Endodermal cell (in vitro differentiated cells): ENCODE measurements at places on chromosomes 2 and 18.

GRCh38 chr2:219475278-219475677 is 23.4 kb upstream of the GMPPA start:
- H3K27ac ChIP-seq, result no peak overlapping the region
- H3K36me3 ChIP-seq, result no peaks in the 10 kb centered on the region
- no peak overlapping the region for H3K4me3 ChIP-seq
- no peaks in the 10 kb centered on the region for H3K4me1 ChIP-seq
- no peaks in the 10 kb centered on the region for H3K27me3 ChIP-seq
- DNase-seq, result no peak

- H3K4me1 ChIP-seq, result peaks cover 6% of the 10 kb centered on the region
- H3K27ac ChIP-seq, result no peak overlapping the region
- DNase-seq, result peak; percentile 63
- H3K36me3 ChIP-seq, result peaks cover 5% of the 10 kb centered on the region
- peak overlapping the region; percentile 32 for H3K4me3 ChIP-seq
- H3K27me3 ChIP-seq, result peaks cover 25% of the 10 kb centered on the region
Measured at GRCh38 chr2:157853211-157853610, 22.9 kb downstream of the ACVR1 start.

- no peak overlapping the region for H3K27ac ChIP-seq
- no peaks in the 10 kb centered on the region for H3K27me3 ChIP-seq
- H3K36me3 ChIP-seq, result no peaks in the 10 kb centered on the region
- H3K4me1 ChIP-seq, result peaks cover 9% of the 10 kb centered on the region
- H3K4me3 ChIP-seq, result no peak overlapping the region
Measured at GRCh38 chr2:176997074-176997791, 215.4 kb upstream of the HNRNPA3 start.

- H3K36me3 ChIP-seq, result peaks cover 27% of the 10 kb centered on the region
- DNase-seq, result no peak
- H3K27ac ChIP-seq, result no peak overlapping the region
- H3K4me1 ChIP-seq, result peaks cover 15% of the 10 kb centered on the region
Measured at GRCh38 chr18:683531-683930, 26.1 kb downstream of the TYMS start.

DNA sequence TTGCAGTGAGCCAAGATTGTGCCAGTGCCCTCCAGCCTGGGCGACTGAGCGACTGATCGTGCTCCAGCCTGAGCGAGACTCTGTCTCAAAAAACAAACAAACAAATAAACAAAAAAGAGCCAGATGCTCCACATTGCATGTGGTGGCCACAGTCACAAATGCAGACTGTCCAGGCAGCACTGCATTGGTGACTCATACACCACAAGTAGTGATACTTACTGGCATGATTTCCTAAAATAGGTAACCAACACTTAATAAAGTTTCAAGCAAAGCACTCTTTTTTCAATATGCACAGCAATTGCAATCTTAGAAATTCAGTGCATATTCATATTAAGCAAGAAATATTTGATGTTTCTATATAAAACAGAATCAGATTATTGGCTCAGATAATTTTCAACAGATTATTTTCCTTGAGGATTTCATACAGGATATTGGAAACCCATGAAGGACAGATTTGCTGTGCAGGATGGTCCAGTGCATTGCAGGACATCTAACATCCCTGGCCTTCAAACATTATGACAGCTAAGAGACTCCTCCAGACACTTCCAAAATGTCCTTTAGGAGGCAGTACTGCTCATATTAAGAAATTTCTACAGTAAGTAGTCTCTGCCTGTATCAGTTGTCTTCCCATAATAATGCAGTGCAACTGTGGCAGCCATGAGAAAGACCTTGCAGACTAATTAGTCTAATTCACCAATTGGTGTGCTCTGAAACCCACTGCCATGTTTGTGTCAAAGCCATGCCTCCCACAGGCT is 10.5 kb upstream of the SLC1A4 start:
- no peak overlapping the region for H3K27ac ChIP-seq
- H3K36me3 ChIP-seq, result no peaks in the 10 kb centered on the region
- DNase-seq, result no peak
- H3K4me1 ChIP-seq, result no peaks in the 10 kb centered on the region
- no peaks in the 10 kb centered on the region for H3K27me3 ChIP-seq

GRCh38 chr2:65536596-65536995 is 104.2 kb upstream of the SPRED2 start:
- H3K27me3 ChIP-seq, result no peaks in the 10 kb centered on the region
- no peak overlapping the region for H3K4me3 ChIP-seq
- no peak overlapping the region for H3K27ac ChIP-seq
- H3K4me1 ChIP-seq, result no peaks in the 10 kb centered on the region

DNA sequence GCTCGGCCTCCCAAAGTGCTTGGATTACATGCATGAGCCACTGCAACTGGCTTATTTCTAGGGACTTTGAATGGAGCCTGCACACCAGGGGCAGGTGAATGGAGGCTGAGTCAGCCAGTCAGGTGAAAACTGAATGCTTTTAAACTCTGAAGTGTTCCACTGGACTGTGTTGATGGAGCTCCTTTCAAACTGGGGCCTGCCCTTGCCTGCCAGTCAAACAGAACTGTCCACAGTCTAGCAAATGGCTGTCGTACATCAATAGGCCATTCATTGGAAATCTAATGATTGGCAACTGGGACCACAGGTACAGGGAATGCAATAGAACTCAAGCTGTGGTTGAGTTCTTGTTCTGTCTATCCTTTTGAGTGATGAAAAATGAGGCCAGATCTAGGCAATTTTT is 966 bp upstream of the NOSTRIN start:
- H3K27ac ChIP-seq, result no peak overlapping the region
- H3K4me1 ChIP-seq, result peaks cover 18% of the 10 kb centered on the region
- DNase-seq, result no peak
- H3K27me3 ChIP-seq, result no peaks in the 10 kb centered on the region
- H3K4me3 ChIP-seq, result no peak overlapping the region

GRCh38 chr18:36518839-36519238 is 221.3 kb downstream of the FHOD3 start:
- no peak overlapping the region for H3K27ac ChIP-seq
- H3K36me3 ChIP-seq, result no peaks in the 10 kb centered on the region
- no peaks in the 10 kb centered on the region for H3K27me3 ChIP-seq
- H3K4me1 ChIP-seq, result no peaks in the 10 kb centered on the region
- no peak for DNase-seq
- H3K4me3 ChIP-seq, result no peak overlapping the region

DNA sequence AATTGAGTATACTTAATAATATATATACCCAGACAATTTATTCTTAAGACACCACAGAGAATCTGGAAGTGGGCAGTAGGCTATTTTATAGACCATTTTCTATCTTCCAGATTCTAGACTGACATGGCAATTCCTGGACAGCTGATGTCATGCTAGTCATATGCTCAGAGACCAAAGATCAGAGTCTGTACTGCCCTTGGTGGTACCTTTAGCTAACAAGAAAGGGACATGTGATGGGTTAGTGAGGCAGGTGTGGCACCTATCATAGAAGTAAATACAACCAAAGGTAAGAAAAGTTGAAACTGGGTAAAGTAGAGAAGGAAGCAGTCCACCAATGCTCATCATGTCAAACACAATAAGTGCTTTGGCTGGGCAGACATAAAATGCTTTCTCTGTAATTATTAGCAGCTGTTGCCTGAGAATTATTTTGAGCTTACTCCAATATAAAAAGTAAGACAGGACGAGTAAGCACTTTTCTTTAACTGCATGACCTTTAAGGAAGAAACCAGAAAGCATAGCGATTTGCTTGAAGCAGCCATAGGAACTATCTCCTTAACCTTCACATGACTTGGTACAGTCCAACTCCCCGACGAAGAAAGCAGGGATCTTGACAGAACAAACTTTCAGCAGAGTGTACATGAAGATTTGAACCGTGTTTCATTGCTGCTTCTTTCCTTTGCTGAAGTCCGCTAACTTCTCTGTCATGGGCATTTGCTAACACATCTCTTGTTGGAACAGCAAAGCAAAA is 47.1 kb downstream of the SLC40A1 start:
- no peaks in the 10 kb centered on the region for H3K36me3 ChIP-seq
- no peaks in the 10 kb centered on the region for H3K4me1 ChIP-seq

- no peak overlapping the region for H3K4me3 ChIP-seq
- H3K36me3 ChIP-seq, result peaks cover 9% of the 10 kb centered on the region
- H3K4me1 ChIP-seq, result peaks cover 9% of the 10 kb centered on the region
- no peaks in the 10 kb centered on the region for H3K27me3 ChIP-seq
Measured at GRCh38 chr2:74021407-74021755, 36.7 kb downstream of the TET3 start.

DNA sequence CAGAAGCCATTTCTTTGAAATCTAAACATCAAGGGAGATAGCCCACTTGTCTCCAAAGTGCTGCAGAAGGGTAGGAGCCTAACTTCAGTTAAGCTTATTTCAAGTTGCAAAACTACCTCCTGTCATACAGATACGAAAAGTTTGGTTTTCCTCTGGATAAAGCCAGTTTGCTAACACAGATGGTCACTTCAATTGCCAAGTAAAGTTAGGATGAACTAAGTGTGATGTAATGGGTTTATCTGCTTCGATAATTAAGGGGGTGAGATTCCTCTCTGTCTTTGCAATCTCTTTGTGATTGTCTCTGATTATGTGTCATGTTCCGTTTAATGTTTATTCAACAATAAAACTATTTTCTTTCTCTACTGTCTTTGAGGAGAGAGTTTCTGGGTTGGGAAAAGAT is 156.4 kb downstream of the SLC39A10 start:
- H3K4me1 ChIP-seq, result no peaks in the 10 kb centered on the region
- no peaks in the 10 kb centered on the region for H3K36me3 ChIP-seq
- H3K4me3 ChIP-seq, result no peak overlapping the region

GRCh38 chr2:231323316-231323715 is 72.2 kb upstream of the B3GNT7 start:
- H3K4me3 ChIP-seq, result no peak overlapping the region
- H3K36me3 ChIP-seq, result peaks cover 3% of the 10 kb centered on the region
- no peaks in the 10 kb centered on the region for H3K27me3 ChIP-seq

DNA sequence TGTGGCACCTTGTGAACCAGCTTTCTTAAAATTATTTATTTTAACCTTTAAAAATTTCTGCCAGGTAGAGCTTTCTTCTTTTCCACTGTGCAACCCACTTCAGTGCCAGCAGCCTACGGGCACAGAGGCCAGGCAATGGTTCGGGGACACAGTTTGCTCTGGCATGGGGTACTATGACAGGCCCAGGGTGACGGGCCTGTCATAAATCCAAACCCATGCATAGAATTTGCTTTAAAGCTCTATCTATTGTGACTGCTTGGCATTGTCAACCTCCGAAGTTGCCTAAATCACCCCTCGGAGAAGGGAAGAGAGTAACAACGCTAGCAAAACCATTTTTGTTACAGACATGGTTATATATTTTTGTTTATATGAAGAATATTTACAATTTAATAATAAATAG is 1.5 kb downstream of the ODC1 start:
- peaks cover 9% of the 10 kb centered on the region for H3K4me1 ChIP-seq
- no peaks in the 10 kb centered on the region for H3K27me3 ChIP-seq
- H3K4me3 ChIP-seq, result peak overlapping the region; percentile 94
- peaks cover 38% of the 10 kb centered on the region for H3K36me3 ChIP-seq
- no peak for DNase-seq
